ENCODE measurements at places on chromosomes 7 and 10.

DNA sequence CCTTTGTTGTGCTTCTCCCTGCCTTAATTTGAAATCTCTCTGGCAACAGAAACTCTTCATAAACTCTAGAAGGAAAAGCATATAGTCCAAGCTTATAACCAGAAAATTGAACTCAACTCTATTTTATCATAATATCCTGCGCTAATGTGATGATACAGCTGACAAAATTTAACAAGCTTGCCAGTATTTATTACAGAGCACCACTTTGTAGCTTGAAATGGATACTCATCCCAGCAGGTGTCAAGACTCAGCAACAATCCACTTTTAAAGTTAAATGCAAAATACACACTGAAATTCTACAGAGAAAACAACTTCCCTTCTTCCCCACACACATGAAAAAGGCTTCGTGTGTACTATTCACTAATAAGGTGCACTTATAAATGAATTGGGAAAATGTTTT is 228.9 kb downstream of the AGMO start:
- no peak for DNase-seq

DNA sequence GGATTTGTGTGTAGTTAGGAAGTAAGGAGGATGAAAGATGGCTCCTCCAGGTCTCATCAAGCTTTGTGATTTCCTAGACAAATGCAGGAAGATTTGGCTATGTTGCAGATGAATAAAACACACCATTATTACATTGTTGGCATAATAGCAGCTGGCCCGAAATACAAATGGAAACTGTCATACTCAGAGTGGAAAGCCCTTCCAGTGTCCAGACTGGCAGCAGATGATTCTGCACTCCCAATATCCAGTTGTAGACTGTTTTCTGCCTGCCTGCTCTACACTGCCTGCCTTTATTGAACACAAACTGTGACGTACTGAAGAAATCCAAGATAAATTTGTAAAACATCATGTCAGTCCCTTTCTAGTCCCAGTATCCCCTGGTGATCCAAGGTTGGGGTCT is 99.7 kb upstream of the FZD1 start:
- no peak for DNase-seq

DNA sequence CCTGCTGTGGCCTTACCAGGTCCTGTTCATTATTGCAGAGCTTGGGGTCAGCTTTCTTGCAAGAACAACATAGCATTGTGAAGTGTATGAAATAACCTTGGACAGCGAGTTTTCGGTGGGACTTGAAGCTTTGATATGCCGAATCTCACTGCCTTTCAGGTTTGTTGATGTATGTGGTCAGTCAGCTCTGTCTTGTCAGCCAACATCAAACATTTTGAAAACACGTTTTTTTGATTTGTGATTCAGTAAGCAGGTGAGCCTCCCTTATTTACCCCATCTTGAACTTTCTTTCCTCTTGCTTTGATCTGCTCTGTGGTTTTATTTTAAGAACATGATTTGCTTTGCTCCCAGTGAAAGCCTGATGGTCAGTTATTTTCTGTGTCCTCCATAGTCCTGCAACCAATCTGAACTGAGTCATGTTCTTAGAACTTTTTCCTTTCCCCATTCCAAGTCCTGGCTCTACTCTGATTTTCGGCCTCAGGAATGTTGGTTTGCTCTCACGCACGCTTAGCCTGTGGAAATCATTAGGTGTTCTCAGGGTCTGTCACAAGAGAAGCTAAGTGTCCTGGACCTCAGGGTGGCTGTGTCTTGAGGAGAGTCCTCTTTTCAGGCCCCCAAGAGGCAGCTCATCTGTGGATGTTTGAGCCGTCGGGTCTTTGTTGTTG is 8.7 kb downstream of the WBP1L start:
- DNase-seq, result no peak

DNA sequence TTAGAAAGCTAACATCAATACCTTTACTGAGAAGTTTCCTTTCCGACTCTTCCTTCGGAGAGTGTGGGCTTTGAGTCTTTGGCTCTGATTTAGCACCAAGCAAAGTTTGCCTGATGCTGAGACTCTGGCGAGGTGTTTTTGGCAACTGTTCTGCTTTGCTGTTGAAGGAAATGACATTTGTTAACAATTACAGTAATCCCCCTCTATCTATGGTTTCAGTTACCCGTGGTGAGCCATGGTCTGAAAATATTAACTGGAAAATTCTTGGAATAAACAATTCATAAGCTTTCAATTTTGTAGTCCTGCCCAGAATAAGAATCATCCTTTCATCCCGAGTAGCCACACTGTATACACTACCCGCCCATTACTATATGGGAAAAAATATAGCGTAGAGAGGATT is 126.3 kb downstream of the ARHGAP21 start:
- no peak for DNase-seq

DNA sequence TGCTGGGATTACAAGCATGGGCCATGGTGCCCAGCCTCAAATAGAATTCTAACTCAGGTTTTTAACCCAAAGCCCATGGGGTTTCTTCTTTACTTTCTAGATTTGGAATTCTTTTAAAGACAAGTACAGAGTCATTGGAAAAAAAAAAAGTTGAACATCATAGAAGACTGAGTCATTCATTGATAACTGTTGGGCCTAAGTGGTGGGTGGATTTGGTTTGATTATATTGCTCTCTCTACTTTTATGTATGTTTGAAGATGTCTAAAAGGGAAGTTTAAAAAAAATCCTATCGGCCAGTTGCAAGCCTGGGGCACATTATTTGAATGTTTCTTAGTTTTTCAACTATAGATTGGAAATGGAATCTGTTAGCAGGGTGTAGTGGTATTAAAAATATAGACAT is 49.7 kb downstream of the INPP5F start:
- DNase-seq, result no peak

DNA sequence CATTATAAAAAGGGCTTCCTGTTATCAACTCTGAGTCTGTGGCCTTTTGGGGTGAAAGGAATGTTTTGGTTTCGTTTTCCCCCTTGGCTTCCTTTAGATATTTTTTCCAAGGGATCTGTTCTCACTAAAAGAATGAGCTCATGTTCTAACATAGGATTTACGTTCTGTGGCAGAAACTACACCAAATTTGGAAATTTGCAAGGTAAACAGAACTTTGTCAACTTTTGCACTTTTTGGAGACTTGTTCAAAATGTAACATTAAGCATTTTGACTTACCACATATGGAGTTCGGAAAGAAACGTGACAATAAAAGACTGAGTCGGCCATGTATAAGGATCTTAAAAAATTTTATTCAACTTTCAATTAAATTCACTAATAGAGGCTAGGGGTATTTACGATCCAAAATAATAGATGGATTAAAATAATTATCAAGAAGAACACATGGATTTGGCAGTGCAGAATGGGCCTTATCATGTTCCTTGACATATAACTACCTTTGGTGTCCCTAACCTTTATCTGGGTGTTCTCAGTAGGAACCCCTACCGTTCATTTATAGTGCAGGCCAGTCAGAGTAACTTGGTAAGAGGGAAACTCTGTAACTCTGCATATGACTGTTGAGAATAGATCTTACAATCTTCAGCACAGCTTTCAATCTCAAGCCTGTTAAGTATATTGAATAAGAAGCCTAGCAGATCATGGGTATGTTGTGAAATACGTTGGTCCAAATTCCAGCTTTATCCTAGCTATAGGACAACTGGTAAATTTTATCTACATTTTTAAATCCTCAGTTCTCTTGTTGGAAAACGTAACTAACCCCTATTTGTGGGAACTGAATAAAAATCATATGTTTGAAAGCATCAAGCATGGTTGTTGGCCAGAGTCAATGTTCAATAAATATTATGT is 11.8 kb downstream of the CPED1 start:
- DNase-seq, result no peak

- no peak for DNase-seq
Measured at GRCh38 chr10:2037246-2037645, 299.9 kb upstream of the ADARB2 start.

DNA sequence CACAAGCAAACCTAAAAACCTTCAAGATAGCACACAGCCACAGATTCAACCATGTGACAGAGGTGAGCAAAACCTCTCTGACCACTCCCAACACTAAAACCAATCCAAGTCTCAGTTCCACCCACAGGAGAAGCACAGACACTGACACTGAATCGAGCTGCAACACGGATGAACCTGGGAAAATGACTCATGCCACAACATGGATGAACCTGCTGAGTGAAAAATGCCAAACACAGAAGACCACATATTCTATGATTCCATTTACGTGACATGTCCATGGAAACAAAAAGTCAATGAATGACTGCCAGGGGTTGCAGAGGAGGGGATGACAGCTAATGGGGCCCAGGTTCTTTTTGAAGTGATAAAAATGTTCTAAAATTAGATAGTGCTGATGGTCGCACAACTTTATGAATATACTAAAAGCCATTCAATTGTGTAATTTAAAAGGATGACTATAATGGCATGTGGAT is 22.0 kb downstream of the CYTH3 start:
- DNase-seq, result no peak

- no peak for DNase-seq
Measured at GRCh38 chr7:75924889-75925288, 9.9 kb downstream of the POR start.

- no peak for DNase-seq
Measured at GRCh38 chr10:61543831-61544230, 90.7 kb upstream of the TMEM26 start.

- DNase-seq, result no peak
Measured at GRCh38 chr7:66779669-66780409, 39.3 kb downstream of the RABGEF1 start.

GRCh38 chr10:28587270-28587969 is 54.5 kb downstream of the WAC start:
- no peak for DNase-seq

GRCh38 chr10:33125522-33126517 is 167.8 kb upstream of the ITGB1 start:
- peak; percentile 25 for DNase-seq

GRCh38 chr7:73573276-73573675 is 5.1 kb downstream of the TBL2 start:
- no peak for DNase-seq

- no peak for DNase-seq
Measured at GRCh38 chr7:151137076-151137675, 30.3 kb downstream of the GBX1 start.

DNA sequence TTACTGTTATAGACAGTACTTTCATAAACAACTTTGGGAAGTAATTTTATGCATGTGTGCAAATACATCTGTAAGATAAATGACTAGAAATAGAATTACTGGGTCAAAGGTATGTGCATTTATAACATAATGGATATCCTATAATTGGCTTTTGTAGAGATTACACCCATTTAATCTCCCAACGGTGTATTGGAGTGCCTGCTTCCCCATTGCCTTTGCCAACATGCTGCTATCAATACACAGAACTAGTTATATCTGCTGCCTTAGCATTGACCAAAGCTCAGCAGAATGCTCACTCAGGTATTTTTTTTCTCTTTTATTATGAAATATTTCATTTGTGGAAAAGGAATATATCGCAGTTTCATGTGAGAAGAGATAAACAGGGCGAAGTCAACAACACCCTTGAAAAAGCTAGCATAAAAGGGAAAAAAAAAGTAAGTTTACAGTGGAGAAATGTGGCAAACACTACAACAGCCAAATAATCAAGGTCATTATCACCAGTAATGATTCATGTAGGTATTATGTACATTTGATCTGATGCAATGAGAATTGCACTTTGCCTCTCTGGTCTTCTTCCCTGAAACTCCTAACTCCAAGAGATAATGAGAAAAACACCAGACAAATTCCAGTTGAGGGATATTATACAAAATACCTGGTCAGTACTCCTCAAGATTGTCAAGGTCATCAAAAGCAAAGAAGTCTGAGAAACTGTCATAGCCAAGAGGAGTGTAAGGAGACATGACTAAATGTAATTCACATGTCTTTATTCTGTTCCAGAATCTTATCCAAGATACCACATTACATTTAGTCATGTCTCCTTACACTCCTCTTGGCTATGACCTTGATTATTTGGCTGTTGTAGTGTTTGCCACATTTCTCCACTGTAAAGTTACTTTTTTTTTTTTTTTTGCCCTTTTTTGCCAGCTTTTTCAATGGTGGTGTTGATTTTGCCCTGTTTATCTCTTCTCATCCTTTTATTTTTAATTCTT is 36.8 kb downstream of the MARCHF5 start:
- no peak for DNase-seq

DNA sequence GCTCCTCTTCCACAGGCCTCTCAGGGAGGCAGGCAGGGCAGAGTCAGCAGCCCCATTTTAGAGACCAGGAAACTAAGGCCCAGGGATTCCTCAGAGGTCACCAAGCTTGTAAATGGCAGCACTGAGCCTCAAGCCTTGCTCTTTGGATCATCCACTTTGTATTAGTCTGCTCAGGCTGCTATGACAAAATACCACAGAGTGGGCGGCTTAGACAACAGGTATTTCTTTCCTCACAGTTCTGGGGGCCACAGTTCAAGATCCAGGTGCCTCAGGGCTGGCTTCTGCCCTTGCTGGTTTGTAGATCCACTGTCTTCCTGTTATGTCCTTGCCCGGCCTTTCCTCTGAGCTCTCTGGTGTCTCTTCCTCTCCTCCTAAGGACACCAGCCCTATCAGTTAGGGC is 151.2 kb downstream of the GRK5 start:
- no peak for DNase-seq

- no peak for DNase-seq
Measured at GRCh38 chr10:100939763-100940344, 27.1 kb downstream of the SLF2 start.

All from activated CD8-positive, alpha-beta memory T cell treated with anti-CD3 and anti-CD28 coated beads, Interleukin-2, amount 50 U/mL, for 4 hours (primary cell).